ENCODE measurements at places on chromosomes 6 and 20.

- DNase-seq: no peak
Observed at GRCh38 chr20:57795342-57795697, 85.5 kb upstream of the PMEPA1 start.

DNA sequence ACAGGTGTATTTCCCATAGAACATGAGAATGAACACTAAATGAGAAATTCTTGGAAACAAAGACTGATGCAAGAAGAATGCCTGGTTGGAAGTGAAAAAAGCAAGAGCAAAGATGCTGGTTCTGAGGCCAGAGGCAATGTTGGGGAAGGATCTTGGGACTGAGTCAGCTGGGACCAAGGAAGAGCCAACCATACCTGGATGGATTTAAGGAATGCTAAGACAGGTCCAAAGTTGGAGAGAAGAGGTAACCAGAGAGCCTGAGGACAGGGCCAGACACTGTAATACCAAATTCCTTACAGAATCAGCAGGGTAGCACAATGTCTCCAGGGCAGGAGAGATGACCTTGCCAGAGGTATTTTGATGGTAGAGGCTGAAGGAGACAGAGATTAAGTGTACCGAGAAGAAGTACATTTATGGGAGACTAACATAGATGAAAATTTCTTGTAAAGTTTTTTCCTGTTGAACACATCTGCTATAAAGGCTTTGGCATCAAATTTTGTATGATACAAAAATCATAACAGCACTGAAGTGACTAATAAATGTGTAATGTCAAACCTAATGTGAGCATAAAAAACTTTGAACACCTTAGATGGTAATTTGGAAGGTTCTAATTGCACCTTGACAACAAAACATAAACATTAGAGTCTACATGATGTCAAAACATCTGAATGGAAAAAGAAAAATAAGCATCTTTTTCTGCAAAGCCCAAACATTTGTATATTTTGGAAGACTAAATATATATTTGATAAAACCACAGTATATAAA is 221.7 kb upstream of the MARCKS start:
- DNase-seq: no peak

DNA sequence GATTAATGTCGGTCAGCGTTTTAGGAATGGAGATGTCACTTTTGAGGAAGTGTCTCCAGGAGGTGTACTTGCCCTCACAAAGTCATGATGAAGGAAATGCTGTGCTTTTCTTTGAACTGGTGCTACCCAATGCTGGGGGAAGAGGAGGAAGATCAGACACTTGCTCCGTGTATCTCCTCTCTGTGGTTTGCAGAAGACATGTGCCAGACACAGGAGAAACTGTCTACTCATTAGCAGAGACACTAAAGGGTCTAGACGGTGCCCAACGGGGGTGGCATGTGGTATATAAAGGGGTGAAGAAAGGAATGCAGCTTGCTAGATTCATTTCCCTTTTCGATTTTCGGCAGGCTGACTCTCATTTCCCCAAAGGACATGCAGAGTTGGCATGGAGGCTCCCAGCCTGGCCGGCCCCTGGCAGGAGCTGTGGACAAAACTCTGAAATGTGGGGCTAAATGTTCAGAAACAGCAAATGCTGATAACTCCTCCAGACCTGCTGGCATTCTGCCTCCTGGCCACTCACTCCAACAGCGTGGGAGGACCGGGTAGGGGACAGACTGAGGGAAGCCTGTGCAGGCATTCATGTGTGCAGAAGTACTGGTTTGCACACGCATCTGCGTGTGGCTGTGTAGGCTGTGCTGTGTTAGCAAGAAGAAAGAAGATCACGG is 59.6 kb upstream of the QKI start:
- DNase-seq: no peak

DNA sequence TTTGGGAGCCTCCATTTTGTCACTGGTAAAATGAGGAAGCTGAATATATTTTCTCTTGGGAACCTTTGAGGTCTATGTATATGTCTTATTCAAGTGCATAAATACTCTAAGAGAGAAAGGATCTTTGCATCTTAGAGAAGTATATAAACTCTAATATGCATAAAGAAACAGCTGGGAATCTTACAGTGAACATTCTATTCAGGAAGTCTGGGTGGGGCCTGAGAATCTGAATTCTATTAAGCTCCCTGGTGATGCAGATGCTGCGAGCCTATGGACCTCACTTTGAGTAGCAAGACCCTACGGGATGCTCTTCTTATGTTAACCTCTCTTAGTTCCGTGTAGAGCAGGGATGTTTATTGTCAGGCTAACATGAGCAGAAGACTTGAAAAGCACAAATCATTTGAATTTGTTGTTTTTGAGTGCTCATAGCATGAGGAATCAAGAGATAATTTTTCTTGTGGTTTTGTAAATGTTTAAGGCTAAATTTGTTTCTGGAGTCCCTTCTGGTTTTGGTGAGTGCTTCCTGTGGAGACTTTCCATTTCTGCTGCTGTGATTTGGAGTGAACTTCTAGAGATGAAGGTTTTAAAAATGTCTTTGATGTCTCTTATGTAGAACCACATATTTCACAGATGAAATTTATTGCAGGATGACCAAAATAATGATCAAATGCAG is 281.2 kb upstream of the JAG1 start:
- DNase-seq: no peak

GRCh38 chr6:136656121-136656520 is 105.9 kb upstream of the MAP7 start:
- no peak for DNase-seq

GRCh38 chr6:45773906-45774305 is 241.8 kb downstream of the CLIC5 start:
- DNase-seq: no peak

- DNase-seq: no peak
Observed at GRCh38 chr20:22901921-22902320, 133.2 kb upstream of the SSTR4 start.

DNA sequence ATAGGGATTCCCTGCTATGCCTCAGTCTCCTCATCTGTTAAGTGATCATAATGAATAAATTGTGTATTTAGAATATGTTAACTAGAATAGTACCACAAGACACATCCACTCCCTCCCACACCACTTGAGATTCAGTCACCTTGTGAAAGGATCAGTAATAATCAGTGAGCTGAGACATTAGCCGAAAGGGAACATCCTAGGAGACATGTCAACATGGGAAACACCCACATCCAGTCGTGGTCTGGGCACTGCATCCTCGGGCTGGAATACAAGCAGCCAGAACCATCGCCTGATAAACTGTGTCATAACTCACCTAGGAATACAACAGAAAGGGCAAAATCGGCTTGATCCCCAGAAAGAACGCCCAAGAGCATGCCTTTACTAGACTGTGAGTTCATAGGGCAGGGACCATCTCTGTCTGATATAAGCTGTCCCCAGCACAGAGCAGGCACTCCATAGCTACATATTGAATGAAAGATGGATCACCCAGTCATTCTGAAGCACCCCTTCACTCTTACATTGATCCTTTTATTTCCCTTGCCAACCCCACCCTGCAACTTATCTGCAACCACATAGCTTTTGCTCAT is 23.9 kb downstream of the RIPOR2 start:
- no peak for DNase-seq

DNA sequence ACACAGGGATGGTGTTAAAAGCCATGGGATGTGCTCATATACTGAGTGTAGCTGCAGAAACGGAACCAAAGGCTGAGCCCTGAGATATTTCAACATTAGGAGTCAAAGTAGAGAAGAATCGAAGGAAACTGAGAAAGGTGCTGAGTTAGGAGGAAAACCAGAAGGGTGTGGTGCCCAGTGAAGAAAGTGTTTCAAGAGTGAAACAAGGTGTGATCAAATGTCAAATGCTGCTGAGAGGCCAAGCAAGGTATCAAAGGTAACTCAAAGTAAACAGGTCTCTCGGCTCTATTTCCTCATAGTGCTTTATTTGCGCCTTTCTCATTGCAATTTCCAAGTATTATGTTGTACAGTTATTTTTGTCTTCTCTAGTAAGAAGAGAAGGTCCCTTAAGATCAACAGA is 94.1 kb downstream of the PRDM1 start:
- no peak for DNase-seq

DNA sequence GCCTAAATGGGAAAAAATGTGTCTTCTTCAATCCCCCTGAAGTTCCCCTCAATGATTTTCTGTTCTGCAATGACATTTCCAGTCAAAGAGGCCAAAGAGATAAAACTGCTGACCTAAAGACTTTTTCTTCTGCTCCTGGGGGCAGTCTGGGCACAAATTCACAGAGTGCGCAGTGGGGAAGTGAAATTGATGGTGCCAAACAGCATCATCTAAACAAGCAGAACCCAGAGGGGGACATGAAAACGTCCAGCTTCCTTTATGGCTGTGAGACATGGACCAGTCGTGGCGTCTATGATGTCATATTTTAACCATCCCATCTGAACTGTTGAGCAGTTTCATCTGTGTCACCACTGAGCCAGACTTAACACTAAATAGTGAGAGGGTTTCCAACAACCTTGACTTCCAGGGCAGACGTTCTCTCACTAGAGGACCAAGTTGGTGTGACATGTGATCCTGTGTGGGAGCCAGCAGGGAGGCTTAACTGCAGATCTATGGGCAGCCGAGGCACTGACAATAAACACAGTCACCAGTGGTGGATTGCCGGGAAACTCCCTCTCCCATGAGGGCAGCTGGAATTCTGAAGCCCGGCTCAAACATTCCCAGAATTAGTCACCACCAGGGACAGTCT is 12.4 kb downstream of the SCML4 start:
- DNase-seq: no peak

GRCh38 chr6:7261852-7262461 is 51.0 kb downstream of the SSR1 start:
- DNase-seq: no peak

- DNase-seq: no peak
Observed at GRCh38 chr20:61736001-61736635, 329.6 kb downstream of the TAF4 start.

DNA sequence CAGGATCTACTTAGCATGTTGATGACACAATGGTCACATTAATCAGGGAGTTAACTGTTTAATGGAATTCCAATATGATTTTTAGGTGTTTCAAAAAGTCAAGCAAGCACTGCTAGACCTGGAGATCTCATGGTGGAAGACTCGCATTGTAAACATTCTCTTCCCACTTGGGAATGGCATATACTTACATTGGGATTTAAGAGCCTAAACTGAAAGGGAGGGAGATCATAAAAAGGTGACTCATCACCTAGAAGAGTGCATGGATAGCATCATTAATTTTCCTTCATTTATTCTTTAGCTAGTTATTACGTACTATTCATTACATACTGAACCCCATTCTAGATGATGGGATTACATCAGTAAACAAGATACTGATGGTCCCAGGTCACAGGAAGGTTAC is 185.4 kb downstream of the TASP1 start:
- DNase-seq: no peak

DNA sequence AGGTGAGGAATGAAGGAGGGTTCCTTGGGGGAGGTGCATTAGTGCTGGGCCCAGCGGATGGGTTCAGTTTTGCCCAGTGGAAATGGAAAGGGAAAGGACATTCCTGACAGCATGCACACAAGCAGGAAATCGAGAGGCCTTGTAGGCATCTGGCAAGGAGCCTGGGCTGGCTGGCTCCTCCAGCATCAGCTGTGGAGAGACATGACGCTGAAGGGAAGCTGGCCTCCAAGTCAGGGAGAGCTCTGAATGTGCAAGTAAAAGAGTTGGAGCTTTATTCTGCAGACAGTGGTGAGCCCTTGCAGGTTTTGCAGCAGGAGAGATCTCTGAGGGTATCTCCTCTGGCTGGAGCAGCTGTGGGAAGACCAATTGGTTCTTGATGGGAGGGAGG is 154.3 kb downstream of the MRPL14 start:
- no peak for DNase-seq

- no peak for DNase-seq
Observed at GRCh38 chr6:35787266-35788218, 6.7 kb downstream of the CLPSL1 start.

GRCh38 chr6:40978687-40979289 is 60.2 kb downstream of the UNC5CL start:
- DNase-seq: no peak

- no peak for DNase-seq
Observed at GRCh38 chr20:62239278-62239879, 1.1 kb downstream of the OSBPL2 start.

DNA sequence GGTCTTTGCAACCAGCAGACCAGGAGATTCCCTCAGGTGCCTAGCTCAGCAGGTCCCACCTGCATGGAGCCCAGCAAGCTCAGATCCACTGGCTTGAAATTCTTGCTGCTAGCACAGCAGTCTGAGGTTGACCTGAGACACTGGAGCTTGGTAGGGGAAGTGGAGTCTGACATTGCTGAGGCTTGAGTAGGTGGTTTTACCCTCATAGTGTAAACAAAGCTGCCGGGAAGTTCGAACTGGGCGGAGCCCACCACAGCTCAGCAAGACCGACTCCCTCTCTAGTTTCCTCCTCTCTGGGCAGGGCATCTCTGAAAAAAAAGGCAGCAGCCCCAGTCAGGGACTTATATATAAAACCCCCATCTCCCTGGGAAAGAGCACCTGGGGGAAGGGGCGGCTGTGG is 34.3 kb downstream of the PRSS35 start:
- no peak for DNase-seq

- DNase-seq: no peak
Observed at GRCh38 chr6:32842690-32843089, 1.2 kb downstream of the PSMB8 start.

DNA sequence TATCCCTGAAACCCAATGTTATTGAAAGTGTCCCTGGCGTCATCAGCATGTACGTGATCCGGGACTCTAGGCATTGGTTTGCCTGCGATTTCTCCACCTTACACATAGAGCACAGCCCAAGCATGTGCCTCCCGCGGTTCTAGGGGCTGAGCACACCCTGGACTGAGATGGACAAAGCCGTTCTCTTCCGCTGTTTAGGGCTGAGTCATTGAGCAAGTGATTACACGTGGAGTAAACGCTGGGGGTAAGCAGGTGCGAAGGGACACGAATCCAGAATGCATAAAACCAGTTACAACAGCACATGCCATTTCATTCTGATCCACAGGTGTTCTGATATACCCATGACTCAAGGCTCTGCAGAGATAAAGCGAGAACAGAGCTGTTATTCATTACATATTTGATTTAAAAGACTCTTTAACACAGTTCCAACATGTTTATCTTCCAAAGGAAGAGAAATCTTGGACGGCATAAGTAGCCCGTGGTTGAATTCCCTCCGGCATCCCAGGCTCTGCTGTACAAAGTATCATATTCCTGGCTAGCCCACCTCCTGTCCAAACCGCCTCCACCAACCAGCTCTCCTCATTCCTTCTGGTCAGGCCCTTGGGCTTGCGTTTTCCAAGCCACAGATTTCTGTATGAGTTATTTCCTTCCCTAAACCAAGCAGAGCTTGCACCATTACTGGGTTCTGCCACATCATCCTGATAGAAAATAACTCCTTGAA is 36.1 kb upstream of the THBS2 start:
- no peak for DNase-seq
